ENCODE measurements at places on chromosomes 12 and 14.

GRCh38 chr14:105641075-105641937 lies 114.9 kb downstream of the TMEM121 start:
- no peak for DNase-seq

- no peak for DNase-seq
Measured at GRCh38 chr12:121918679-121919038, 267 bp downstream of the CFAP251 start.

- no peak for DNase-seq
Measured at GRCh38 chr14:80455031-80455430, 243.7 kb upstream of the DIO2 start.

DNA sequence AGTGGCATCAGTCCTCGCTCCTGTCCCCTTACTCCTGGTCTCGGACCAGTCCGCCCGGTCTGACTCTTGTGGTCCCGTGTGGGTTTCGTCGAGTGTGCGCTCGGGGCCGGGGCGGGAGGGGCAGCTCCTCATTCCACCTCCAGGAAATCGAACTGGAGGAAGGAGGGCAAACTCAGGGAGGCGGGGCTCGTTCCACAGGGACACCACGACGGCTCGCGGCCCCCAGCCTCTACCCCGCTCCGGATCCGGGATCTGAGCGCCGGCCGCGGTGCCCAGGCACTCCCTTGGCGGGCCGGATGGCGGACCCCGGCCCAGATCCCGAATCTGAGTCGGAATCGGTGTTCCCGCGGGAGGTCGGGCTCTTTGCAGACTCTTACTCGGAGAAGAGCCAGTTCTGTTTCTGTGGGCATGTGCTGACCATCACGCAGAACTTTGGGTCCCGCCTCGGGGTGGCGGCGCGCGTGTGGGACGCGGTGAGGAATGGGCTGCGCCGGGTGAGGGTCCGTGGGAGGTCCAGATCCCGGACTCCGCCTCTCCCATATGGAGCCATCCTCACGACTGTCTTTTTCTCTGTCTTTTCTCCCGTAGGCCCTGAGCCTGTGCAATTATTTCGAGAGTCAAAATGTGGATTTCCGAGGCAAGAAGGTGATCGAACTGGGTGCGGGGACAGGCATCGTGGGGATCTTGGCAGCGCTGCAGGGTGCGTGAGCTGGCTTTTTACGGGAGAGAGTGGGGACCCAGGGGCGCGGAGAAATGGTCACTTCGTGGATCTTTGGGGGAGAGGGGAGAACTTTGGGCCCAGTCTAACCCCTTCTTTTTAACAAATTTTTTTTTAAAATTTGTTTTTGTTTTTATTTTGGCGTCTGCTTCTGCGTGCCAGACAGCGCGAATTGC lies at the start of gene EEF1AKMT3:
EEF1AKMT3 (plus strand) TSS at position 186 of the 894 bp plus-strand sequence; CDS start at position 297, 111 bp downstream.
- DNase-seq, result peak; percentile 49

- no peak for DNase-seq
Measured at GRCh38 chr14:60654334-60654821, 5.1 kb upstream of the SIX1 start.

DNA sequence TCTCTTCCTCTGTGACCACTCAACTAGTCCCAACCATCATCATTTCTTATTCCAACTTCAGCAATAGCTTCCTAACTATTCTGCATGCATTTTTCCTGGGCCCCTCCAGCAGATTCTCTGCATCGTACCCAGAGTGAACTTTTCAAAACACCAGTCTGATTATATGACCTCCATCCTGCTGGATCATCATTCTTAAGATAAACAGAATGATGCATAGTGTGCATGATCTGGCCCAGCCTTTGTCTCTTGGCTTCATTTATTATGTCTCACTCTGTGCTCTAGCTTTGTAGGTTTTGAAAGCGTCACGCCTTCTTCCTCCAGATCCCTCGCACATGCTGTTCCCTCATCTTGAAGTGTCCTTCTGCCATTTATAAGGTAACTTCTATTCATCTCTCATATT lies 46.3 kb upstream of the SLC38A4 start:
- no peak for DNase-seq

GRCh38 chr12:78002878-78003277 lies 172.2 kb downstream of the NAV3 start:
- no peak for DNase-seq

DNA sequence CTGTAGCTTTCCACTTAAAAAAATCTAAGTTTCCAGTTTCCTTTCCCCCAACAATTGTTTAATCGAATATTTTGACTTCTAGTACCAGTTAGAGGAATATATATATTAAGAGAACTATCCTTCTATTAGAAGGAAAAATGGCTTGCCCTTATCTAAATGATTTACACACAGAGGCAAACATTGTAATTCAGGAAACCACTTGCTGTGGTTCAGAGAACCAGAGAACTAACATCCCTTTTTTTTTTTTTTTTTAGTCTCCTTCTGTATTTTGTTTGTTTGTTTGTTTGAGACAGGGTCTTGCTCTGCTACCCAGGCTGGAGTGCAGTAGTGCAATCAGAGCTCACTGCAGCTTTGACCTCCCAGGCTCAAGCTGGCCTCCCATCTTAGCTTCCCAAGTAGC lies 746.6 kb downstream of the VRK1 start:
- peak; percentile 17 for DNase-seq

- no peak for DNase-seq
Measured at GRCh38 chr14:24176599-24176998, 4.7 kb downstream of the REC8 start.

GRCh38 chr14:106586098-106586704 lies 1059.8 kb downstream of the TMEM121 start:
- peak; percentile 45 for DNase-seq

DNA sequence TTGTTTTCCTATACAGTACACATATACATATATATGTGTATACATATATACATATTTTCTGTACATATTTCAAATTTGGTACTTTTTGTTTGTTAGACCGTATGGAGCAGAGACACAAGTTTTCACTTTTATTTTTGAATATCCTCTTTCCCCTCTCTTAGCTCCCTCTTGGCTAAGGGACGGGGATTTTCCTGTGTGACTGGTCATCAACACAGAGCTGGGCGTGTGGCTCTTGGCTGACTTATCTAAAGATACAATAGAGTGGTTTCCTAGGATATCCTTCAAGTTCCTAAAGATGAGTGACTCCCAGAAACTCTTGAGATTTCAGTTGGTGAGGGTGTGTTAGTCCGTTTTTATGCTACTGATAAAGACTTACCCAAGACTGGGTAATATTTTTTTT lies 1404.5 kb upstream of the TMEM132C start:
- no peak for DNase-seq

GRCh38 chr14:94011795-94012194 lies 14.3 kb upstream of the OTUB2 start:
- no peak for DNase-seq

- DNase-seq, result no peak
Measured at GRCh38 chr14:24613747-24614146, 4.3 kb upstream of the GZMH start.

DNA sequence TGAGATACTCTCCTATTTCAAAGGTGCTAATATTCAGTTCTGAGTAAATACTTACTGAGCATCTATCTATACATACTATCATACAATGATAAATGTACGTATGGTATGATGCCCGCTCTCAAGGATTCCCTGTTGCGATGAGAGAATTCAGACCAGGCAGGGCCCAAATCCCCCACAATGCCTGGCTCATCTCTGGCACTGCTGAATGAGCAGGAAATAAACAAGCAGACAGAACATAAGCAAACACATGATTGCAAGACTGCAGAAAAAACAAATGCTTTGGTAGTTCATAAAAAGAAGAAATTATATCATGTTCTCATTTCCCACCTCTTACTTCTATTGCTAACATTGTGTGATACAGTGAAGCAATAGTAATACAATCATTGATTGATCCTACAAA lies 77.2 kb upstream of the DUSP6 start:
- no peak for DNase-seq

DNA sequence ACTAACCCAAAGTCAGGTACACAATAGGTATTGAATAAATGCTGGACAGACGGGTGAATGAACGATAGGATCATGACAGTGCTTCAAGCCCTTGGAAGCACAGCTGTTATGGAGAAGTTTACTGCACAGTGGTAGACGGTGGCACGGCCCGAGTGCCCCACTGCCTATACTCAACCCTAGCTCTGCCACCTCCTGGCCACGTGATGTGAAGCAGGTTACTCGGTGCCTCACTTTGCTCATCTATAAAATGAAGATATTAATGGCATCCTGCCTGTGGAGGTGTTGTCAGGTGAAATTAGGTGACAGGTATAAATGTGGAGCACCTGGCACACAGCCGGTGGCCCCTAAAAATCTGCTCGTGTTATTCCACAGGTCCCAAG lies 5.8 kb downstream of the ASB2 start:
- peak; percentile 30 for DNase-seq

- peak; percentile 88 for DNase-seq
Measured at GRCh38 chr14:75223664-75224154, 47.3 kb upstream of the TMED10 start.

DNA sequence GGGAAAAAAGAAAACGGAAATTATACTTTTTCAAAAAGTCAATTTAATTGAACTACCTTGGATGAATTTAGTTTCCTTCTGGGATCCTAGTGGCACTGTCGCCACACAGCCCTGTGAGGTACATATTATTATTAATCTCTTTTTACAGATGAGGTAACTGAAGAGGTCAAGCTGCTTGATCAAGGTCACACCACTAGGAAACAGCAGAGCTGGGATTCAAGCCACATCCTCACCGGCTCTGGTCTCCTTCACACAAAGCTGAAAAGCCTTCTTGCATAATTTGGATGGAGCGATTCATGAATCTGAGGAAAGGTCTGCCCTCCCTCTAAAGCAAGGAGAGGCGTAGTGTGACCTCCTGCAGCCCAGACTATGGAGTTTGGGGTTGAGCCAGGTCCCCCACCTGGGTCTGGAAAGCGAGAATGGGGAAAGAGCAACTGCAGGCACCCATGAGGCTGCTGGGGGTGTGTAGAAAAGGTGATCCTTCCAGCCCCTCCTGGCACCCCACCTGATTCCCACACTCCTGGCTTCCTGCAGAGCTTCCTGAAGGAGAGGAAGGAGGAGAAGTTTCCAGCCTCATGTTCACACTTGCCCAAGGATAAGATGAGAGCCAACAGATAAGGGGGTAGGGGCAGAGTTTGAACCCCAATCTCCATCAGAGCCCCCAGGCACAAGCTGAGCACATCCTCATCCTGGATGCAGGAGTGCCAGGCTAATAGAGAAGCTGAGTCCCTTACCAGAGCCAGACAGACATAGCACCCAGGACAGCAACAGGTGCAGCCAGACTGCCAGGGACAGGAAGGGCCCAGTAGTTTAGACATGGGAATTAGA lies 3.9 kb upstream of the KRT79 start:
- peak; percentile 30 for DNase-seq

- DNase-seq, result no peak
Measured at GRCh38 chr14:80055667-80056496, 155.4 kb downstream of the DIO2 start.

DNA sequence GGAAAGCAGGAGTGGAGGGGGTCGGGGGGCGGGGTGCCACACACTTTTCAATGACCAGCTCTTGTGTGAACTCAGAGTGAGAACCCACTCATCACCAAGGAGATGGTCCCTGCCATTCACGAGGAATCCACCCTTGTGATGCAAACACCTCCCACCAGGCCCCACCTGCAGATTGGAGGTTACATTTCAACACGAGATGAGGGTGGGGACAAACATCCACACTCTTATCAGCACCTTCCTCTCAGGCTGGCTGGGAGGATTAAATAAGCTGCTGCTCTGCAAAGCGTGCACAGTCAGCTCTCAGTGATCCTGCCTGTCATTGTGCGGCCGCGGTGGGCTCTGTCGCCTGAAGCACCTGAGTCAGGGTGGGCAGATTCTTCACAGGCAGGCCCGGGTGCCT lies 39.7 kb downstream of the AACS start:
- no peak for DNase-seq

DNA sequence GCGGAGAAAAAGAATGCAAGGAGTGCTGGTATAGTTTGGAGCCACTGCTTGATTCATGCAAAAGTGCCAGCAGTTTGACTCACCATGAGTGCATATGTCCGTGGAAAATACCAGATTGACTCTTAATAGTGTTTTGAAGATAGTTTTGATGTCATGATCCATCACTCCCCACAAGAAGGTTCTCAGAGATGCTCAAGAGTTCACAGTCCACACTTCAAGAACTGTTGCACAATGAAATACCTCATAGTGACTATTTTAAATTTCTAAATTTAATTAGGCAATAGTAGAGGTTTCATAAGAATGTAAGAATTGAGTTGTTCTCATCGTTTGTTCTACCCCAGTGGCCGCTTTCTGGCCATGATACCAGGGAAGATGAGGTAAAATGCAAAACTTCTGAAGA lies 286.6 kb upstream of the RGS6 start:
- no peak for DNase-seq

GRCh38 chr14:51248016-51248987 lies 8.3 kb downstream of the TMX1 start:
- DNase-seq, result no peak

DNA sequence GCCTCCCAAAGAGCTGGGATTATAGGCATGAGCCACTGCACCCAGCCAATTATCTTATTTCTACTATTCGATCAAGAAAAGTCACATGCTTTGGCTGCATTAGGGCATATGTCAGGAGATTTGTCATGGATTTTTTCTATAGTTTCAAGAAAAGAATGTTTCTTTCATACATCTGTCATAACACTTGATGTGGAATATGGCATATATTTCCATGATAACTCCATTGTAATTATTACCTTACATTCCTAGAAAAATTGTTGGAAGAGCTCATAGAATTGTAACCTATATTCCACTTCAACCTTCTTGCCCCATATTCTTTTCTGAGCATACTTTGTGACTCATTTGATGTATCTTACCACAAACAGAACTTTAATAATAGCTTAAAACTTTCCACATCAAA lies 740.9 kb upstream of the FLRT2 start:
- DNase-seq, result no peak

GRCh38 chr12:116441292-116441691 lies 117.9 kb upstream of the MAP1LC3B2 start:
- peak; percentile 93 for DNase-seq

GRCh38 chr12:114396153-114396868 lies 9.6 kb downstream of the TBX5 start:
- DNase-seq, result no peak

GRCh38 chr12:45446013-45446412 lies 230.1 kb downstream of the ANO6 start:
- no peak for DNase-seq

GRCh38 chr12:12474931-12475795 lies 87.5 kb downstream of the DUSP16 start:
- no peak for DNase-seq

DNA sequence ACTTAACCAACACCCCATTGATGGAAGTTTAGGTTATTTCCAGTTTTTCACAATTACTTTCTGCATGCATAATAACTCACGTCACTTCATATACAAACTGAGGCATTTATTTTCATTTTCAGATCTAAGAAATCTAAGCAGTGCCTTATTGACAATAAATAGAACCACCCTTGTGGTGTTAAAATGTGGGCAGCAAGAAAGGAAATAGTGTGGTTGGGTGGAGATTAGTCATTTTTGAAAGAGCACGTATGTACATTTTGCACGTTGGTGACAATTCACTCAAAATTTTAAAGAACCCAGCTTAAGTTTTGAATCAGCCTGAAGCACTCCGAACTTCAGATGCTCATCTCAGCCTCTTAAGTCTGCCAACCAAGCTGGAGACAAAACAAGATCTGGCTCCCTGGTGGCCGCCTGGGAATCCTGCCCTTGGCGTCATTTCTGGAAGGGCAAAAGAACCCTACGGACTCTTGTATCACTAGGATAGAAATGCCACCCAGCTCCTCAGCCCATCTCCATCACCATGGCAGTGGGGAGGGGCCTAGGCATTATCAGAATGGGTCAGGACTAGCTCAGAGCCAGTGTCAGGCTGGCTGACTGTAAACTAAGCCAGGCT lies 89.5 kb upstream of the BCL2L14 start:
- peak; percentile 46 for DNase-seq
